NCI-H1105 (cell line): ENCODE measurements at places on chromosomes 1 and 21.

DNA sequence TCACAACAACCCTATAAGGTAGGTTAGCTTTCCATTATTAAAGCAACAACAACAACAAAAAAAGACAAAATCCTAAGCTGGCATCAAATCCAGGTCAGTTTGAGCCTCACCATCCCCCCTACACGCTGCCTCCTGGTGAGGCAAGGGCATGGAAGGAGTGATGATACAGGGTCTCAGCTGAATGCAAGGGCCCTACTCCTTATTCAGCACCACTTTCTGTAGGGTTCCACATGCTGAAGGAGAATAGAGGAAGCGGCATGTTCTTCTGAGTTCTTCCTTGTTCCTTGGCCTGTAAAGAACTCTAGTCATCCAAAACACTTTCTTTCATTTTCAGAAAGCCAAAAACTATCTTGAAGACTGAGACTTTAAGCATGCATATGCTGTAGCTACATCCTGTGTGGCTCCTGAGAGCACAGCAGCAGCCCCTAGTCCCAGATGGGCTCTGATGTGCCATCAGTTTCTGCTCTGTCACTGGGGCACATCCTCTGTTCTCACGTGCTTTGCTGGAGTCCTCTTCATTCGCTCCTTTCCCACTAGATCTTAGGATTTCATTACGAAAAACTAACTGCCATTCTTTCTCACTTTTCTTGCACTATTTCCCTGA, 6.2 kb downstream of the ILDR2 start:
- no peak for DNase-seq

DNA sequence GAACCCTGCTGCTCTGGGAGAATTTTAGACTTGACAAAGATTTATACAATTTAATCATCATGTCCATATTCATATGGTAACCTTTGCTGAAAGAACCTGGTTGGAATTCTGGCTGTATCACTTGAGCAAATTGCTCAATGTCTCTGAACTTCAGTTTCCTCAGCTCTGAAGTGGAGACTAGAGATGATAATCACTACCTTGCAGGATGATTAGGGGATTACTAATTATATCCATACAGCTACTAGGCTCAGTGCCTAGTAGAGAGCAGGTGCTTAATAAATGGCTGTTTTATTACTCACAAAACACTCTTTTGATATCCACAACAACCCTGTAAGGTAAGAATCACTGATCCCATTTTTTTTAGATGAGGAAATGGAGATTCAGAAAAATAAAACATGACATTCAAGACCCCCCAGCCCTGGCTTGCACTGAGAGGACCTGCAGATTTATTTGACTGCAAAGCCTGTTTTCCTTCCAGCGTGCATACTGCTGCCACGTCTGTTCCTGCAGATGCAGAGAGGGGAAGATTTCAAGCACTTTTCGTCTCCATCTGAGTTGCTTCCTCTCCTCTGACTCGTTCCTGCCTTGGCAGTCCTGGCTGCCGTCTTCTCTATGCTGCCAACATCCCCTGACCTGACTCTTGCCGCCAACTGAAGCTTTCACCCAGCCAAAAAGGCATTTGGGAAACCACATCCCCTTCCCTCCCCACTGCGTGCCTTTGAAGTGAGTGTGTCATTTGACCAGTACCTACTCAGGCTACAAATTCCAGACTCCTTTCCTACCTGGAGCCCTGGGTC, 203.0 kb downstream of the PLPP3 start:
- DNase-seq, result peak; percentile 73

GRCh38 chr1:170407138-170407537, 124.8 kb upstream of the GORAB start:
- DNase-seq, result no peak

- DNase-seq, result peak; percentile 16
Observed at GRCh38 chr1:14735841-14736240, 137.4 kb downstream of the KAZN start.

- no peak for DNase-seq
Observed at GRCh38 chr1:8394456-8395321, 76.8 kb downstream of the SLC45A1 start.

- DNase-seq, result no peak
Observed at GRCh38 chr1:180311011-180311730, 81.1 kb downstream of the LHX4 start.

DNA sequence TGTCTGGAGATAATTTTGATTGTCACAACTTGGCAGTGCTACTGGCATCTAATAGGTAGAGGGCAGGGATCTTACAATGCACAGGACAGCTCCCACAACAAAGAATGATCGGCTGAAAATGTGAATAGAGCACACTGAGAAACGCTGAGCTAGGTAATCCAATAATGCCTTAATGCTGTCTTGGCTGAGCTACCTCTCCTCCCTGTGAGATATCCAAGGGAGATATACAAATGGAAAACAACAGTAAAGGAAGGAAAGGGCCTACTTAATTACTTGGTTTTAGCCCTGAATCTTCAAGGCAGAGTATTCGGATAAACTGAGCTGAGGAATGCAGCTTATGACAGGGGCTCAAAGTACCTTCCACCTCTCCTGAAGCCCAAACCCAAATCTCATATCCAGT, 2.9 kb downstream of the DNASE2B start:
- no peak for DNase-seq

GRCh38 chr1:19338323-19338762, 26.2 kb downstream of the SLC66A1 start:
- peak; percentile 36 for DNase-seq

- DNase-seq, result no peak
Observed at GRCh38 chr1:9194024-9194423, 40.5 kb upstream of the H6PD start.
